ENCODE measurements at places on chromosomes 5 and 9. TPM values are rescaled to one million over a fixed set of nuclear protein-coding genes. Genes with fewer than 3 reads are reported as not detected.

DNA sequence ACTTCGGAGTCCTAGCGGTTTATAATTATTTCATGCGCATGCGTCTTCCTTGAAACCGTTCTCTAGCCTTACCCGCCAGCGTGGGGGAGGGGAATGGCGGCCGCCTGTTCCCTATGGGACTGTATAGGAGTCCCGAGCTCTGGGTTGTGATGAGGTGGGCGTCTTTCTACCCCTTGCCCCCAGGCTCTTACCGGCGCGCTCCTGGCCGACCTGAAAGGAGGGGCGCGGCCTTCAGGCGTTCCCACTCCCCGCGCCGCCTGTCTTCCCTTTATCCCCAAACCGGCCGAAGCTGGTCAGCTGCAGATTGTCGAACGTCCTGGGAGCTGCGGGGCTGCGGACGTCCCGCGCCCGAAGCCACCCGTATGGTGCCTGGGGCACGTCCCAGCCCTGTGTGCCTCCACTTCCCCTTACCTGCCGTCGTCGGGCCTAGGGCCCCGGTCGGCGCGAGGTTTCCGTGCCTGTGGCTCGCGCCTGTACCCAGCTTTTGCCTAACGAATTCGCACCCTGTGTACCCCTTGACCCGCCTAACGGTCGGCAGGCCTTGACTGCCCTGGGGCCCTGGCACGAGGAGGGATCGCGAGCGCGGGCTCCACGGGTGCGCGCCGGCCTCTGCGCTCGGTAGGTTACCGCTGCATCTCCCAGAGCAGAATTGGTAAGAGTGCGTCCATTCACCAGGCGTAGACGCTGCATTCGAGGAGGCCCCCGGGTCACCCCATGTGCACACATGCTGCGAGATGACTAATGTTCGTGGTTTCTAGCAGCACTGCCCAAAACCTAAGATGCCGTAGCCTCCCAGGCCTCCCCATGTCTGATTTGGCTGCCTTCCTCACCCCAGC, 653 bp upstream of the HNRNPH1 start:
- H3K27ac ChIP-seq = peak overlapping the region; percentile 100
- peaks cover 39% of the 10 kb centered on the region for H3K36me3 ChIP-seq
- no peak for DNase-seq
- no peaks in the 10 kb centered on the region for H3K27me3 ChIP-seq
- H3K4me3 ChIP-seq = peak overlapping the region; percentile 100
- peaks cover 35% of the 10 kb centered on the region for H3K4me1 ChIP-seq

DNA sequence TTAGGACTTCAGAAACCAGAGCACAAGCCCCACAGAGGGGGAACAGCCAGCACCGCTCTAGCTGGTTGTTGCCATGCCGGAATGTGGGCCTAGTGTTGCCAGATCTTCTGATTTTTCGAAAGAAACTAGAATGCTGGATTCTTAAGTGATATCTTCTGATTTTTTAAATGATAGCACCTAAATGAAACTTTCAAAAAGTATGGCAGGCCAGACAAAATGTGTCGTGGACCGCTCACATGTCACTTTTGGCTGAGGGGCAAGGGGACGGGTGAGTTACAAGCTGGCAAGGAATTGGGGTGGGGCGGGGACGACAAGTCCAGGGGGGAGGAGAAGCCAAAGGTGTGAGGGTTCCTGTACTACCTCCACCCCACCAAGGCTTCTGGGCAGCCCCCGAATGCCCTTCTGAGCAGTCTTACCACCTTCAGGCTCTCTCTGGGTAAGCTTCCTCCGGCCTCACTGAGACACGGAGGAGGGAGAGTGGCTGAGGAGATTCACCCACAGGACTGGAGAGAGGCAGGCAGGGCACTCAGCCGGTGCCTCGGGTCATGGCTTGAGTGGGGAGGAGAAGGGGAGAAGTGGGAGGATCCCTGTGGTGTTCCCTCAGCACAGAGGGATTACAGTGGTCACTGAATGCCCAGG, 10.3 kb downstream of the B4GALT7 start:
- no peak overlapping the region for H3K27ac ChIP-seq
- H3K4me1 ChIP-seq = peaks cover 5% of the 10 kb centered on the region
- DNase-seq = no peak
- no peaks in the 10 kb centered on the region for H3K27me3 ChIP-seq

DNA sequence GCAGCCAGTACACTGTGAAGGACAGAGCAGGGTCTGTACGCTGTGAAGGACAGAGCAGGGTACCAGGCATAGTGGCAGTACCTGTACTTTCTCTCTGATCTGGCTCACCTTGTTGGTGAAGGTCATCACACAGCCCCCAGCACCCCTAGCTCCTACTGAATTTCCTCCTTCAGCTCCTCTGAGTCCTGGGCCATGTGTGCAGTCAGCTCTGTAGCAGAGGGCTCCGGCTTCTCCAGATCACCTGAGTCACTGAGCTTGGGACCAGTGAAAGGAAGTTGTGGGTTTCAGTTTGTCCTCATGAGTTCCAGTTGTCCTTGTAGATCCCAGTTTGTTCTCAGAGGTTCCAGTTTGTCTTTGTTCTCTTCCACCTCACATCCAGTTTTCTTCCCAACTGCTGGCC, 5.5 kb downstream of the NUDT2 start:
- H3K36me3 ChIP-seq = peaks cover 3% of the 10 kb centered on the region
- H3K27me3 ChIP-seq = no peaks in the 10 kb centered on the region
- no peak for DNase-seq
- no peak overlapping the region for H3K27ac ChIP-seq

DNA sequence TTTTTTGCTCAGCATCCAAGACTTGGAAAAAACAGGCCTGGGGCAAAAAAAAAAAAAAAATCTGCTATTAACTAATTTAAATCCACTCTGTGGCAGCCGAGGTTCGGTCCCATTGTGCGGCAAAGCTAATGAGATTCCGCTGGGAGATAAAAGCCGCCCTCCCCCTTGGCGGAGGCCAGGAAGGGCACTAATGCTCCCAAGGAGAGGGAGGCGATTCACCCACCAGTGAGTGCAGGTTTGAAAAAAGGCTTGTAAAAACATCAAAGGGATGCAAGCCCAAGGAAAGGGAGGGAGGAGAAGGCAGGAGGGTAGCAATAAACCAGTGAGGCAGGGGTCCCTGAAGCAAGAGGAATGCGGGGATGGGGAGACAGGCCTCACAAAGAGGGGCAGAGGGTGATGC, 129.5 kb upstream of the RAPGEF1 start:
- H3K4me1 ChIP-seq = peaks cover 1% of the 10 kb centered on the region
- no peak overlapping the region for H3K4me3 ChIP-seq

GRCh38 chr9:36153746-36154145, 15.4 kb upstream of the CCIN start:
- H3K4me3 ChIP-seq = no peak overlapping the region
- H3K27ac ChIP-seq = no peak overlapping the region
- H3K36me3 ChIP-seq = peaks cover 46% of the 10 kb centered on the region
- H3K4me1 ChIP-seq = peaks cover 49% of the 10 kb centered on the region

DNA sequence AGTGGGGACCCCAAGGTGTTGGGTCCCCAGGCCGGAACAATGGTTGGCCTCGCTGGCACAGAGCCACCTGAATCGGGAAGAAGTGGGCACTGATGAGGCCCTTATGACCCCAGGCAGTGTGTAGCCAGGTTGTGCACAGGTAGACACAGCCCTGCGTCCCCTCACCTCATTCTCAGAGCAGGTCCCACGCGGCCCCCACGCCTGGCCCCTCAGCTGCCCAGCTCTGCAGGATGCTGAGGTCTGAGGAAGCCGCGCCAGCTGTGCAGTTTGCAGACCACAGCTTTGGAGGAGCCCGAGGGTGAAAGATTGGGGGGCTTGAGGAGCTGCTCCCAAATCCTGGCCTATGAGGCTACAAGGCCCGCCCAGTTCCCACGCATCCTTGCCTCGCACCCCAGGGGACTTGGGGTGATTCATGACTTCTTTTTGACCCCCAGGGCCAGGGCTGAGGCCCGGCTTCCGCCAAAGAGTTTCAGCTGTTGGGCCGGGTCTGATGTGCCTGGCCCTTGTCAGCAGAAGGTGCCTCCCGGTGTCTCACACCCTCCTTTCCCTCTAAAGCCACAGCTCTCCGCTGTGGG, 87.8 kb upstream of the PHYKPL start:
- H3K4me1 ChIP-seq = no peaks in the 10 kb centered on the region
- H3K4me3 ChIP-seq = no peak overlapping the region
- no peak overlapping the region for H3K27ac ChIP-seq
- DNase-seq = no peak

DNA sequence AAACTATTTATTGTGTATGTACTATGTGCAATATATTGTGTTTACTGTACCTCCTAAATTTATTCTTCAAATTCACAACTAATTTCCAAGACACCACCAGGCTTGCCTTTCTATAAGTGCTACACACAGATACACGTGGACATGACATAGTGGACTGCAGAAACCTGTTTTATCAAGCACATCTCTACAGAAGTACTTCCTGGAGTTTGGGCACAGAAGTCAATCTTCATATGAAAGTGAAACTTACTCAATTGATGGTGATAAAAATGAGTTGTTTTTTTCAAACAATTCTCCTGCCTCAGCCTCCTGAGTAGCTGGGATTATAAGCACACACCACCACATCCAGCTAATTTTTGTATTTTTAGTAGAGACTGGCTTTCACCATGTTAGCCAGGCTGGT, 57.6 kb downstream of the NLN start:
- H3K4me3 ChIP-seq = peak overlapping the region; percentile 58
- H3K27me3 ChIP-seq = no peaks in the 10 kb centered on the region
- H3K36me3 ChIP-seq = peaks cover 49% of the 10 kb centered on the region

DNA sequence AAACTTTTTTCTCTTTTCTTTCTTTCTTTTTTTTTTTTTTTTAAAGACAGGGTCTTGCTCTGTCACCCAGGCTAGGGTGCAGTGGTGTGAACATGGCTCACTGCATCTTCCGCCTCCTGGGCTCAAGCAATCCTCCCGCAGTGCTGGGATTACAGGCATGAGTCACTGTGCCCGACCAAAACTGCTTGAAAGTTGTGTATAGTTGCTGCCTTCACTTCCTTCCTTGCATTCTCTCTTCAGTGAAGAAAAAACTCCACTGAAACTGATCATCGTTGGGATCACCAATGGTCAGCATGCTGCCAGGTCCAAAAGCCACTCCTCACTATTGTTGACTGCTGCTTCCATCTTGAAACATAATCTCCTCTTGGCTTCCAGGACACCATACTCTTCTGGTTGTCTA, 66.6 kb upstream of the CTNNA1 start:
- no peaks in the 10 kb centered on the region for H3K4me1 ChIP-seq
- no peak overlapping the region for H3K27ac ChIP-seq
- DNase-seq = no peak
- peaks cover 44% of the 10 kb centered on the region for H3K27me3 ChIP-seq
- no peak overlapping the region for H3K4me3 ChIP-seq

Gene BHMT2
- total RNA-seq = not detected

Gene PCDHB14
- not detected for total RNA-seq

Gene TRUB2
- 18.7 TPM for total RNA-seq

All from activated naive CD8-positive, alpha-beta T cell treated with anti-CD3 and anti-CD28 coated beads, Interleukin-2, amount 10 ng/mL, durations not matched to agents 7 days and 5 days (primary cell).